ENCODE measurements at places on chromosomes 4 and X.

GRCh38 chr4:165319030-165319429 is 8.4 kb upstream of the MSMO1 start:
- DNase-seq = no peak

- peak; percentile 9 for DNase-seq
Measured at GRCh38 chr4:43132010-43132582, 239.6 kb downstream of the GRXCR1 start.

DNA sequence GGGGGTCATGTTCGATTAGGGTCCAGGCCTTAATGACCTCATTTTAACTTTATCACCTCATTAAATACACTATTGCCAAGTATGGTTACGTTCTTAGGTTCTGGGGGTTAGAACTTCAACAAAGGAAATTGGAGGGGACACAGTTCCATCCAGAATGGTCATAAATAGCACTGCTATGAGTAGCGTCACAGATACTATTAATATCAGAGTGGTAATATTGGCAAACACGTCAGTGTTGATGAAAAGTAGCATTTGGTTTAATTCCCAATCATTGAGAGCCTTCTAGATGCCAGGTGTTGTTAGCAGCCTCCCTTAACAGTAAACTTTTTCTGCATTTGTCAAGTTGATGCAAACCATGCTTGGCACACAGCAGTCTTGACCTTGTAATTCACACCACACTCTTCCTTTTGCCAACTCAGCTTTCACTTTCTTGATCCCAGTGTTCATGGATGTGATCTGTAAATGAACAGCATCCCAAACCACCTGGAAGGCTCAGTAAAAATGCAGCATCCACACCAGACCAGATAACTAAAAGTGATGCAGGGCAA is 912.5 kb upstream of the TENM3 start:
- no peak for DNase-seq

DNA sequence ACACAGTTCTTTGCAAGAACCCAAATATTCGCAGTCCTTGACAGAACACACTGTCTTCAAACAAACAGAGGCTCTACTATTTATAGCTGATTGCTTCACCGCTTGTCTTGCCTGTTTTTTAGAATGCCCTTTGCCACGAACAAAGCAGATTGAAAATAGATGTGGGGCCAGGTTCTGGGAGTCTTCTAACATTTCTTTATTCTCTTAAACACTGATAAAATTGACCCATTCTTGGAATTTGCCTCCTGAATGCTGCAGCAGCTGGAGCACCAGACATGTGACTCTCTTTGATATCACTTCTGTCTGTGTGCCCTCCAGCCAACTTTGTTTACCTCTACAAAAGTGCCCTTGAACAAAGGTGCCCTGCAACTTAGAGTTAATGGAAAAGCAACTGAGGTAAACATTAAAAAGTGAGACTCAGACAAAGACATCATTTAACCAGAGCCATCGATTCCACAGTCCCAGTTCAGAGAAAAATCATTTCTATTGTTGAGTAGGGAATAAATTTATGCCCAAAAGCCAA is 64.2 kb upstream of the SPP1 start:
- no peak for DNase-seq

DNA sequence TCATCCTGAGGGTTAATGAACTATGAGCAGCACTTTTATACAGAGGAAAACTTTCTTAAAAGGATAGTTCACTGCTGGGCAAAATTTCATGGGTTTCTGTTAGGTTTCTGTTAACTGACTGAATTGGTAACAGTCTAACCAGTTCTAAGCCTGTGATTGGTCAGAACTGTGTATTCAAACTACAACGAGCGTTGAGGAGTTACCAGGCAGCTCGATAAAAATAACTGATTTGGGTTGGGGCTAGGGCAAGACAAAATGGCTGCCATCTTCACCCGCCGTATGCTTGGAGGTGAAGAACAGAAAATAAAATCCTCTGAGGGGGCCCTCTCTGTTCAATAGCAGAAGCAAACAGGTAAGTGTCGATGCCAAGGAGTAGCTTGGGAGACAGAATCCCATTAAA is 22.0 kb downstream of the FAM133A start:
- DNase-seq = no peak

DNA sequence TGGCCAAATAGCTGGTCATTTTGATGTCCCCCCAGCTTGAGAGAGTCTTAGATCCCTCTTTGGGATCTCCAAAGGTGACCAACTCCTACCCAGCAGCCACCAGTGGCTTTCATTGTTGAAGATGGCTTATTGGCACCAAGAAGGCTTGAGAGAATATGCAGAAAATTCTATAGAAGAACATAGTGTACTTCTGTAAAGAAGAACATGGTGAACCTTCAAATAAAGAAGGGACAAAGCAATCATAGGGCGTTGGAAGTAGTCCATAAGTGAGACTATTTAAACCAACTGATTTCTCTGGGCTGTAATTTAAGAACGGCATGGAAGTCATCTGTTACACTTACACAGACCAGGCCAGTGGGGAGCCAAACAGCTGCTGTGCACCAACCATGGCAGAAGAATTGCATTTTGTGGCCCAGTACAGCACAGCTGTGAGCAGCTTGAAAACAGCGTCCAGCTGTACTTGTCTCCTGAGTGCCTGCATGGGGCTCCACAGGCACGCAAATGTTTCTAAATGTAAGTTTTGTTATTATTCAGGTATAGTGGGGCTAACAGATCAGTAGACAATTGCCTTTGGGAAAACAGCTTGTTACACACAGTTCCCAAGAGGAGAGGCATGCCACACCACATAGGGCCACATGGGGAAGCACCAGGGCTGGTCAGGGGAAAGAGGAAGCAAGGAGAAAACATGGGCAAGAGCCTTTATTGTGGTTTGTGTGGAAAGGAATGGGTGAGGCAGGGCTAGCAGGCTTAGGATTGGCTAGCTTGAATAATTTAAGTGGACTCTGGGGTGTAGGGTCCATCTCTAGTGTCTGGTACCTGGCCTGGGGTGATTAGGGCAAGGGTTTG is 125.0 kb downstream of the ARHGAP6 start:
- no peak for DNase-seq

DNA sequence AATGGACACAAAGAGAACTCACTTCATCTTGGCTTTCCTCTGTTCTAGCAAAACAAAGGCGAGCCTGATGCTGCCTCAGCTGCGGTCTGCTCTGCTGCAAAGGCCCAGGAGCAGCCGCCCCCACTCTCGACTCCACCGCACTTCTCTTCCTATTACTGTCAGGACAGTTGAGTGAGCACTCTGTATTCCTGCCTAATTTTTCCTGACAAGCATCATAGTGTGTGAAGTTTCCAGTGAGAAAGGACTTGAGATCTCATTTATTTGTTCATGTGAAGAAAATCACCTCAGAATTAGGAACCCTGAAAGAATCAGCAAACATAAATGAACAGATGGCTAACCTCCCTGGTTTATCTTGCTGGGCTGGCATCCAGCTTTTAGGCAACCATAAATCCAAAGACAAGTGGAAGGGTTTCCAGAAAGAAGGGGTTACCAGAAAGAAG is 15.6 kb downstream of the SCARB2 start:
- no peak for DNase-seq

DNA sequence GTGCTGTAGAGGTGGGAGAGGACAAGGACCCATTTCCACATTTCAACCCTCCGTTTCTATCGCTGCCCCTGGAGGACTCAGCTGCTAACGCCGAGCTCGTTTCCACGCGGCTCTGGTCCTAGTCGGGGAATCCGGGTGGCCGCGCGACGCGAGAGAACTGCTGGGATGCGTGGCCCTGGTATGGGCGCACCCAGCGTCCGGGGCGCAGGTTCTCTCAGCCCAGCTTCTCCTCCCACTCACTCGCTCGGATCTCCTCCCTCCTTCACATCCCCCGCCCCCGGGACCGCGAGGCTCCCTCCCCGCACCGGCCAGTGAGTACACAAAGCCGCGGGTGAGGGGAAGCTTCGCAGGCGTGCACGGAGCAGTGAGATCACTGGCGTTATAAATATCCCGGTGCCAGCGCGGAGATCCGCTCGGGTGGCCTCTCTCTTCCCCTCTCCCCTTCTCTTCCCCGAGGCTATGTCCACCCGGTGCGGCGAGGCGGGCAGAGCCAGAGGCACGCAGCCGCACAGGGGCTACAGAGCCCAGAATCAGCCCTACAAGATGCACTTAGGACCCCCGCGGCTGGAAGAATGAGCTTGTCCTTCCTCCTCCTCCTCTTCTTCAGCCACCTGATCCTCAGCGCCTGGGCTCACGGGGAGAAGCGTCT is at the start of gene FGF5:
TSS of gene FGF5 (plus strand) at position 412 of the 649 bp plus-strand sequence. CDS start at position 573, 161 bp downstream.
- DNase-seq = no peak

- DNase-seq = no peak
Measured at GRCh38 chr4:96992443-96992842, 1150.8 kb downstream of the STPG2 start.

DNA sequence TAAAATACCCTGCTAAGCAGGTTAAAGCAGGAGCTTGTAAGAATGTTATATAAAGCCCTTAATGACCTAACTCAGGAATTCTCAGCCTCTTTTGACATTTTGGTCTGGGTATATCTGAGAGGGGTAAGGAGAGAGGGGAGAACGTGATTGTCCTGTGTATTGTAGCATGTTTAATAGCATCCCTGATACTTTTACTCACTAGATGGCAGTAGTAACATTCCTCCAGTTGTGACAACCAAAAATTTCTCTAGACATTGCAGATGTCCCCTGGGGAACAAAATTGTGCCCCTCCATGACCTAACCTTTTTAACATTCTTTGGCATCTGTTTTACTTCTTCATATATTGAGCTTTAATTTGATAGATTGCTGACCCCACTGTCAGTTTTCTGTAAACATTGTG is 17.9 kb downstream of the SMARCA5 start:
- DNase-seq = no peak

DNA sequence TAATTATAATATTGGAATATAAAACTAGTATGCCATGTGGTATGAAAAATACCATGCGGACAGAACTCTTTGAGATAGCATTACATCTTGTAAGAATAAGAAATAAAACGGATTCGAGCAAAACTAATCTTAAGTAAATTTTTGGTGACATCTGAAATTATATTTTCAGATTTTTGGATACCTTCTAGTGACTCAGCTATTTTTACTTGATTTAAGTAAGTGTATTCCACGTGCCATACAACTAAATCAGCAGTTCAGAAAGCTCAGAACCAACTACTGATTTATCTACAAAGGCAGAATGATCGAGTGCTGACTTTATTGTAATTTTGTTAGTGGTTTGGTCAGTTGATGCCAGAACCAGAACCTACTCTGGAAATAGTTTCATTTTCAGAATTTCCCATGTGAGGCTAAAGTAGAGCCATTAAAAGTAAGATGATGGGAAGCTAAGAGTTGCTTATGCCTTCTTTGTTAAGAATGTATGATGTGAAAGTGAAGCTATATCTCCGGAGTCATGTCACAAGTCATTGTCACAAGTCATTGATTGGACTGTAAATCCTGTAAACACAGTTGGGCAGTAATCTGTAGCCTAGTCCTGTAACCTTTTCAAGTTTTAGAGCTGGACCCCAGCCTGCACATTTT is 4.0 kb downstream of the ING2 start:
- DNase-seq = no peak

DNA sequence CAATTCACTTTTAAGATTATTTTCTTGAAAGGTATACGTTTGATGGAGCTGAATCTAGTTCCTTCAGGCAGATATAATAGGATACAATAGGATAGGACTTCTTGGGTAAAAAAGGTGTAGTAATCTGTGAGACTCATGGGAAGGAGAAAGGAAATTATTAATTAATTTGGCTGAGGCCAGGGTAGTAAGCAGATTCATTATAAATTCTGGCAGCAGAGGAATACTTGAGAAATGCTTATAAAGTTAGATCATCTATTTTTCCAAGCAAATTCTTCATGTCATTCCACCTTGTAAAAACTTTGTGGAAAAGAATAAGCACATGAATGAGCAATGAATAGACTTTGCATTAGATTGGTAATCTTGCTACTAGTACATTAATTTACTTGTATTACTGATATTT is 46.9 kb downstream of the GYPE start:
- DNase-seq = no peak

- DNase-seq = no peak
Measured at GRCh38 chrX:19595043-19595677, 79.9 kb upstream of the MAP3K15 start.

GRCh38 chr4:89506866-89507491 is 199.4 kb upstream of the GPRIN3 start:
- DNase-seq = no peak

DNA sequence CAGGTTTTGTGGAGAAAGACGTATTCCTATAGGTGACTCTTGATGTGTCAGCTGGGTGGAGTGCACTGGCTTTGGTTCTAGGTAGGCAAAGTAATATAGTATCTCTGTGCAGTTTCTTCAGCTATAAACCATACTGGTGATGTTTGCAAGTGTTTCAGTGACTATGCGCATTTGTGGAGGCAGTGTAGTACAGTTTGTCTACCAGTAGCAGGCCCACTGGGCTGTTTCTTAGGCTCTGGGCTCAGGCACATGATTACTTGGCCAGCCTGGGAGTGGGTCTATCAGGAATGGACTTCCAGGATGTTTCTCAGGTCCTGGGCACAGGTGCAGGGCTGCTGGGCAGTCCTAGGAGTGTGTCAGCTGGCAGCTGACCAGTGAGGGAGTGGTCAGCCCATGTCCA is 51.9 kb upstream of the INTU start:
- peak; percentile 5 for DNase-seq

DNA sequence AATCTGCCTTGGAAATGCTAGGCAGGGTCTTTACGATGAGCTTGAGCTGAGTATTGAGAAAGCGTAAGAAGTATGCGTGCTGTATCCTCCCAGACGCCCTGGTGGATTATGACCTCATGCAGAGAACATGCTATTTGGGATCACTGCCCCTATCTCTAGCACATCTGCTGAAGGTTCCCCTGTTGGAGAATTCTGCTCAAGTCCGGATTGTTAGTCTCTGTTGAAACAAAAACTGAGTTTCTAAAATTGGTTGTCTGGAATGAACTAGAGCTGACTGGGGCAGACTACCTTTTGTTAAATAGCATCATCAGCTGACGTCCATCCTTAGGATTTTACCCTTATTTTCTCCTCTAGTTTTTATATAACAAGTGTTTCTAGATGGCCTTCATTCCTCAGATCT is 7.5 kb downstream of the FHDC1 start:
- no peak for DNase-seq

DNA sequence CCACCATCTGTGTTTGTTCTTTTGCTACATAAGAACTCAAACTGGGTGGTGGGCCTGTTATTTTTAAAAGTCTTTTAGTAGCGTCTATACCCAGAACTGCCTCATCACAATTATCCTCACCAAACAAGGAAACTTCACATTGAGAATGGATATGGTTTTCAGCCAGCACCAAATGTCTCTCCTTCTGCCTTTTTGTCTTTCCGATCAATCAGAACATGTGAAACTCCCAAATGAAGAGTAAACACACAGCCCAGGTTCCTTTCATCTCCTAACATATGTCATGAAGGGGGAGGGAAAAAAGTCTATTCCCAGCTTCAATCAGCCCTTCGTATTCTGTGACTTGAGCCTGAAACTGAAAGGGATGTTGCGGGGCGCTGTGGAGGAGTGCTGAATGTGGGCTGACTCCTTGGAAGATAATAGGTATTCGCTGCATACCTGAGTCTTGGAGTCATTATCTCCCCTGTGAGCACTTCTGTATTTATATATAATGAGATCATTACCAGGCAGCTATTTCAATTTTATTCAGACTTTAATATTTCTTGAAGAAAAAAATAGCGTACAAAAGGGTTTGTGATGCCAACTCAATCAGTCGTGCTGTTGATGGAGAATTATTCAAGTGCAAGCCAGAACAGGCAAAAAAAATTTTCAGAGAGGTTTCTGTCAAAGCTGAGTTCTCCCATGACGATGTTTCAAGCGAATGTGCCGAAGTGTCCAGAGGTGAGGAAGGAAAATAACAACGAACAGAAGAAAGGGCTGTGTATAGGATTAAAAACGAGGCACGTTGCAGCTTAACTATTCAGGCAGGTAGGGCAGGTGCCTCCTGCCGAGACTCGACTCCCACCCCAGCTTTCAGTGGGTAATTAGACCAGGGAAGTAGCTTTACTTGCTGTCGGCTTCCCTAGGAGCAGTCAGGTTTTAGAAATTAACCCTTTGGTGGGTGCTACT is 163.9 kb upstream of the NOCT start:
- DNase-seq = no peak
